Hair follicle dermal papilla cell (primary cell): ENCODE measurements at places on chromosomes 1 and 21. TPM values are rescaled to one million over a fixed set of nuclear protein-coding genes. Genes with fewer than 3 reads are reported as not detected.

RALGPS2 gene
- 78.8 and 101 TPM in 2 replicates for total RNA-seq

PTPN7 gene
- total RNA-seq: not detected in 2 replicates

CADM3 gene
- 0.12 and 0.49 TPM in 2 replicates for total RNA-seq

BGLAP gene
- 0.16 TPM in 1 of 2 replicates, not detected in the other for total RNA-seq

EFCAB14 gene
- 63.4 and 66.2 TPM in 2 replicates for total RNA-seq

TRIM58 gene
- total RNA-seq: 1.9 and 2.4 TPM in 2 replicates

MASP2 gene
- total RNA-seq: not detected in 2 replicates

LRRC71 gene
- under 0.01 TPM in 1 of 2 replicates, not detected in the other for total RNA-seq

AGT gene
- 3.6 and 7.8 TPM in 2 replicates for total RNA-seq

CCDC181 gene
- total RNA-seq: 0.12 and 0.32 TPM in 2 replicates

ATP1A4 gene
- not detected in 2 replicates for total RNA-seq

KRTAP21-2 gene
- total RNA-seq: not detected in 2 replicates

CFHR3 gene
- total RNA-seq: not detected in 2 replicates

RBP7 gene
- not detected in 2 replicates for total RNA-seq

TMEM52 gene
- 0.61 and 0.65 TPM in 2 replicates for total RNA-seq

GBP3 gene
- 36.8 and 50.5 TPM in 2 replicates for total RNA-seq

VAV3 gene
- 2.9 and 4.2 TPM in 2 replicates for total RNA-seq

KRTAP7-1 gene
- total RNA-seq: not detected in 2 replicates

SPRR2F gene
- not detected in 2 replicates for total RNA-seq

OR2L5 gene
- total RNA-seq: 0.12 and 0.32 TPM in 2 replicates

IL19 gene
- not detected in 2 replicates for total RNA-seq

ACTN2 gene
- total RNA-seq: 0.65 TPM in 1 of 2 replicates, not detected in the other

TBX15 gene
- total RNA-seq: 62.8 and 78.7 TPM in 2 replicates

SPRR2D gene
- not detected in 2 replicates for total RNA-seq

PPP1R15B gene
- total RNA-seq: 27.2 and 33.8 TPM in 2 replicates

KRTAP19-3 gene
- not detected in 2 replicates for total RNA-seq

TFAP2E gene
- 0.32 and 0.61 TPM in 2 replicates for total RNA-seq

LCE2A gene
- total RNA-seq: not detected in 2 replicates

FOXE3 gene
- not detected in 2 replicates for total RNA-seq

HS2ST1 gene
- total RNA-seq: 14.3 and 17.4 TPM in 2 replicates

FALEC gene
- not detected in 2 replicates for total RNA-seq

GRIK3 gene
- not detected in 2 replicates for total RNA-seq

BSND gene
- not detected in 2 replicates for total RNA-seq

SHE gene
- 0.12 TPM in 1 of 2 replicates, not detected in the other for total RNA-seq

CYP4Z1 gene
- not detected in 2 replicates for total RNA-seq

SH2D2A gene
- total RNA-seq: 0.32 and 0.61 TPM in 2 replicates

CTSK gene
- 383 and 515 TPM in 2 replicates for total RNA-seq

KCNQ4 gene
- 0.12 and 0.16 TPM in 2 replicates for total RNA-seq

RNPEP gene
- 81.3 and 101 TPM in 2 replicates for total RNA-seq
